Stimulated activated CD8-positive, alpha-beta memory T cell treated with anti-CD3 and anti-CD28 coated beads, Interleukin-7, amount 100 ng/mL, for 1 hour (primary cell): ENCODE measurements at places on chromosomes 5 and 9.

DNA sequence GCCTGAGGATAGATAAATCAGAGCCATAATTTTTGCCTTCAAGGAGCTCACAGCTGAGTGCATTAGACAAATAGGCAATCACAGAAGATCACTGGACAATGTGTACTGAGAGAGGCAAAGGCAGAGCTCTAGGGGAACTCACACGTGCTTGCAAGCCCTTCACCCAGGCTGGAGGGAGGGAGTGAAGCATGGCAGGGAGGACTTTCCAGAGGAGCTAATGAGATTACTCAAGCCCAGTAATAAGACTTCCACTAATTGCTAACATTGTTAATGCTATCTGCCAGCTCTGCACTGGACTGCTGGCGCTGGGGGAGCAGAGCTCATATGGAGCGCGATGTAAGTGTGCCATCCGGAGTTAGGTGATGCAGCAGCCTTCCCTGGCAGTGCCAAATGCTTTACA lies 408.4 kb downstream of the NTRK2 start:
- no peak for DNase-seq

DNA sequence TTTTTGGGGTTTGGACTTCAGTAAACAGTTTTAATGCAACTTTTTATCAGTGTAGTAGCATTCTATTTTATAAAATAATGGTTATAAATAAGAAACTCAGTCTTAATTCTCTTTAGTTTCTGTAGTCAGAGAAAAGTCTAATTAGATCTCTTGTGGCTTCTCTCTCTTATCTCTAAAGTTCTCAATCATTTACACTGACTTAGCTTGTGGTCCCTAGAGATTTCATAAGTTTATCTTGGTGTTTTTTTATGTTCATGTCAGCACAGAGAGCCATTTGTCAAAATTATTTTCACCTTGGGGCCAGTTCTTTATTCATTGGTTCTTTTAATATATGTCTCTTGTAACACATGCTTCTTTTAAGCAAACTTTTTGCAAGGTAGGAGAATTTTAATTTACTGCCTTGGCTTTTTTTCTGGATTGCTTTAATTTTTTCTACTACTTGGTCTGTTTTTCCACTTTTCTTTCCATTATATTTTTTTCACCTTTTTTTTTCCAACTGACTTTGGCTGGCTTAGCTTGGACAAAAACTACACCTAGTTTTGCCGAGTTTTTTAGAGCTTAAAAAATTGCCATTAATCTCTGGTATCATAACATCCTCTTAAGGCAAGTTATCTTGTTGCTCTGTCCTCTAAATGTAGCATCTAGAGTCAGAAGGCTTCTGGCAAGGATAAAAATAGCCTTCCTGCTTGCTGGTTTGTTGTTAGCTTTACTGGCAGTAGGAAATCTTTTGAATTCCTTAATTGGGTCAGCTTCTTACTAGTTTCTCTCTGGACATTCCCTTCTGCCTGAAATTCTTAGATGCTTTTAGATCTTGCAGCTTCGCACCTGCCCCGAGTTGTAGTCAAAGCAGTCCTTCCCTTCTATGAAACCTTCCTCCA lies 35.3 kb downstream of the CPEB4 start:
- DNase-seq, result no peak

DNA sequence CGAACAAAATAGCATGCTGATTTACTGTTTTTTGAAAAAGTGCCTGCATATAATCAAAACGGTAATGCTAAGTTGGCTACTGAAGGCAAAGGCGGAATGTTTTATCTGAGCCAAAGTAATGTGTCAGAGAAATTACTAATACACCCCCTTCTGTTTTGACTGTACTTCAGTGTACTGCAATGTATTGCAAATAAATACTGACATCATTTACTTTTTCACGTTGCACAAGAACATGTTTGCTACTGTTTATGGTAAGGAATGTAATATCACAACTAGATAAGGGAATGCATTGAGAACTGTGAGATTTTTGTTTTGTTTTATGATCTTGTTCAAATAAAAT lies 813 bp upstream of the AGTPBP1 start:
- DNase-seq, result no peak

DNA sequence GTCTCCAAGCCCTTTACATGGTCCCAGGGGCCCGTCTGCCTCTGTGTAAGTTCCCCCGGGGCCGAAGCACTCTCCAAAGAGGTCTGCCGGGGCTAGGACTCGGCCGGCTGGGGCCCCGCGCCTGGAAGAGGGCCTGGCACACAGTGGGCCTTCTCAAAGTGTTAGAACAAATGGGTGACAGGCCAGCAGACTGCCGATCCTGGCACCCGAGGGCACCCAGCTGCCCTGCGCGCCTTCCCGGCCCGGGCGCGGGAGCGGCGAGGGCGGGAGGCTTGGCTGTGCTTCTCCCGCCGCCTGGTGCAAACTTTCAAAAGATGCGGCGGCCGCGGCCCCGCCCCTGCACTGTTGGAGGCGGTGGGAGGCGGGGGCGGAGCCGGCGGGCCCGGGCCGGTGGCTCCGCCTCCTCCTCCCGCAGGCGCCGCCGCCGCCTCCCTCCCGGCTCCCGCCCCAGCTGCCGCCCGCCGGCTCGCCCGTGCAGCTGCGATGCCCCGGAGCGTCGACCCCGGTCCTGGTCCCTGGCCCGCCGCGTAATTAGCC lies at the start of gene NEURL1B:
TSS of gene NEURL1B (plus strand) at position 442 of the 537 bp plus-strand sequence. CDS start 144 bp downstream, outside the sequence.
- no peak for DNase-seq

DNA sequence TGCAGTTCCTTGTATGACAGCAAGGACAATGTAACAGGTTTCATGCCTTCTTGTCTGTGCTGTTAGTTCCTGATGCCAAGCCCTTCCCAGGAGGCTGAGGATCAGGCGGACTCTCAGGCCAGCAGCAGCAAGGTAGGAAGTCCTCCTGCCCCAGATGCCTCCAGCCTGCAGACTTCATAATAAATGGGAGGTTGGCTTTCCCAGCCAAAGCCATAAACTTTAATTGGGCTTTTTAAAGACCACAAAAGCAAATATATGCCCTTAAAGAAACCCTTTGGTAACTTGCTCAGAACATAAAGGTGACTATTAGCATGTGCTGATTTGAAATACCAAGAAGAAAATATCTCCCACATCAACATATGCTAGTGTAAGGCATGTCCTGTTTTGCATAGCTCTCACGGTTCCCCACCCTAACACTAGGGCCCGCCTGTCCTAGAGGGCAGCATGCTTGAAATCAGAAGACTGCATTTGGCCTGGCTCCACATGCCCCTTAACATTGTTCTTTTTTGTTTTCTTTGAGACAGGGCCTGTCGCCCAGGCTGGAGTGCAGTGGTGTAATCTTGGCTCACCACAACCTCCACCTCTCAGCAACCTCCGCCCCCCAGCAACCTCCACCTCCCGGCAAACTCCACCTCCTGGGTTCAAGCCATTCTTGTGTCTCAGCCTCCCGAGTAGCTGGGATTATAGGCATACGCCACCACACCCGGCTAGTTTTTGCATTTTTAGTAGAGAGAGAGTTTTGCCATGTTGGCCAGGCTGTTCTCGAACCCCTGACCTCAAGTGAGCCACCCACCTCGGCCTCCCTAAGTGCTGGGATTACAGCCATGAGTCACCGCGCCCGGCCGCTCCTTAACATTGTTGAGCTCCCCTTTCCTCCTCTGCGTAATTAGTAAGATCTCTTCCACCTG lies 44.6 kb upstream of the FCN1 start:
- no peak for DNase-seq

- no peak for DNase-seq
These were observed 700.7 kb upstream of the GRAMD2B start for GRCh38 chr5:125722550-125722949.

DNA sequence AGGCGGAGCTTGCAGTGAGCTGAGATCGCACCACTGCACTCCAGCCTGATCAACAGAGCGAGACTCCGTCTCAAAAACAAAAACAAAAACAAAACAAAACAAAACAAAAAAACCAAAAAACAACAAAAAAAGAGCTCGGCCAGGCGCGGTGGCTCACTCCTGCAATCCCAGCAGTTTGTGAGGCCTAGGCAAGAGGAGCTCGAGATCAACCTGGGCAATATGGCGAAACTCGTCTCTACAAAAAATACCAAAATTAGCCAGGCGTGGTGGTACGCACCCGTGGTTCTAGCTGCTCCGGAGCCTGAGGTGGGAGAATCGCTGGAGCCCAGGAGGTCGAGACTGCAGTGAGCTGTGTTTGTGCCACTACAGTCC lies 20.2 kb downstream of the TRIM7 start:
- DNase-seq, result no peak

GRCh38 chr9:111712369-111712768 lies 51.0 kb downstream of the GNG10 start:
- DNase-seq, result no peak

- DNase-seq, result no peak
These were observed 13.3 kb upstream of the CDKN2B start for GRCh38 chr9:22022396-22022795.

GRCh38 chr5:38764937-38765391 lies 80.8 kb upstream of the OSMR start:
- DNase-seq, result no peak
